GM04503 (cell line): ENCODE measurements at places on chromosomes 5 and 9.

DNA sequence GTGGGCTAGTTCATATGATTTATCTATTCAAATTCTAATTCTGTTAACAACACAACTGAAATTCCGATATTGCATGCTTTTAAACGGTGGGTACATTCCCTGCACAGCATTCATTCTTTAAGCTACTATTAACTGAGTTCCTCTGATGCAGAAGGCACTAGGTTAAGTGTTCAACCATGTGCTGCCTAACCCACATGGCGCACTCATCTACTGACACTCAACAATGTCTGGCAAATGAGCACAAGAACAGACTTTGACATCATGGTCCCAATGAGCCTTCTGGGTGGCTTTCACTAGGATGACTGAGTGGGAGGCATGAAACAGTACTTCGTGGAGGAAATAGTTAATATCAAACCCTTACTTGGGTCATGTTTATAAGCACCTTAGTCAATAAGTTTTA lies 10.2 kb downstream of the NREP start:
- DNase-seq: no peak

DNA sequence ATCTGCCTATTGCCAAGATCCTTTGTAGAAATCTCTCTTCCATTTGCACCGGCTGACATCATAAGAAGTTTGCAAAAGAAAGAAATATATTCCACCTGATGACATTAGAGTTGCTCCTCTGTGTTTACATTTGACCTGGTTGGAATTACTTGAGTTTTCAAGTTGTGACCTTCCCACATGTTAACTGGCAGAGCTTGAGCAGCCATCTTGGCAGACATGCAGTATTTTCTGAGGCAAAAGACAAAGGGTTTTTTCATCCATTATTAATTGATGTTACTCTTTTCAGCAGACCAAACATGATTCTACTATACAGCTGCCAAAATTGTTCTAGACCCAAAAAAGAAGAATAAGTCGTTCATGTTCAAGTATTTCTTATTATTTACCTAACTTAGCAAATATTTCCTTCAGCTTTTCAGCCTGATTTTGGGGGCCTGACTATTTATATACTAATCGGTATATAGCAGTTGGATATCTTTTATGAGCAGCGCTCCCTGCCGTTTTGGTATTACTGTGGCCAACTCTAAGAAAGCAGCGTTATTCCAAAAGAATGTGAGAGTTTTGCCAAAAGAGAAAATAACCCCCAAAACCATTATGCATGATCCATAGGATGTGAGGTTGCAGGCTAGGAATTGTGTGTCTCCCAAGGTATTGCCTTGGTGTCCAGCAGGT lies 212.9 kb downstream of the PBX3 start:
- DNase-seq: no peak

DNA sequence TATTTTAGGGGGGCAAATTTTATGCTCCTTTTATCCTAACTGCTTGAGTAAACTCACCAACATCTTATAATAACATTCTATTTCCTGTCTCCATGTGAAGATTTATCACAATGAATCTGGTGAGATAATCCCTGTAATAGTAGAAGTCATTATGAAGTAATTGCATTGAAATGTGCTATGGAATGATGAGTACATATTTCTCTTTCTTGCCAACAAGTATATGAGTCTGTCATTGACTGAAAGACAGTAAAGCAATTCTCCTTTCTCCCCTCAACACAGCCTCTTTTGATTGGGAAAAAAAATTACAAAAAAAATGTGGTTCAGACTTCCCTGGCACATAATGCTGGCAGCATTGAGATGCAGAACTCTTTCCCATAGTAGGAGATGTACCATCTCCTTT lies 459.2 kb upstream of the RGMB start:
- DNase-seq: peak; percentile 87

DNA sequence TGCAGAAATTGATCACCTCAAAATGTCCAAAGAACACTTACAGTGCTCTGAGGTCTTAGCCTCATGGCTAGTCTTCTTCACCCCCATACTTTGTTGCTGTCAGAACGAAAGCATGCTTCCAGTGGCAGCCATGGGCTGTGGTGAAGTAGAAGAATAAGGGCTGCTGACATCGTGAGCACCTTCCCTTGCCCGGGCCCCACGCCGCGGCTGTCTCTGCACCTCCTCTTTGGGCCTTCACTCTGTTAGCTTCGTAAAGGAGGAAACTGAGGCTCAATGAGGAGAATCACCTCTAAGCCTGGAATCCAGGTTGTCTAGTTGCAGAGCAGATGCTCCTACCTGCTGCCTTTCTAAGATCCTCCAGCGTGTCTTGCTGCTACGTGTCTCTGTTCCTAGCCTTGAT lies 139.5 kb upstream of the SLC28A3 start:
- no peak for DNase-seq

DNA sequence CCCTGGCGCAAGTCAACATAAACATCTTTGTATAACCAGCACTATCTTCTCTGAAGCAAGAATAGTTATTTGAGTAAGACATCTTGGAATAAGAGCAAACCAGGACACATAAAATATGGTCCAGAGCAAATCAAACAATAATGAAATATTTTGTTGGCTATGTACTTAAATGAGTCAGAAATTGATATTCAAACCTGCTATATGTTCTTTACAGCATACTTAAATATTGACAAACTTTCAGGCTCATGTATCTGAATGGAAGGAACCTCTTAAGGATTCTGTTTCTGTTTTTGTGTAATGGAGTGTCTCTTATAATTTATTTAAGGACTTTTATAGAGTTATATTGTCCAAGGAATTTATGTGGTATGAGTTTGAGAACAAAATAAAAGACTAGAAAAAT lies 747.3 kb downstream of the EFNA5 start:
- DNase-seq: no peak

GRCh38 chr9:3398232-3398648 lies 127.6 kb downstream of the RFX3 start:
- no peak for DNase-seq

DNA sequence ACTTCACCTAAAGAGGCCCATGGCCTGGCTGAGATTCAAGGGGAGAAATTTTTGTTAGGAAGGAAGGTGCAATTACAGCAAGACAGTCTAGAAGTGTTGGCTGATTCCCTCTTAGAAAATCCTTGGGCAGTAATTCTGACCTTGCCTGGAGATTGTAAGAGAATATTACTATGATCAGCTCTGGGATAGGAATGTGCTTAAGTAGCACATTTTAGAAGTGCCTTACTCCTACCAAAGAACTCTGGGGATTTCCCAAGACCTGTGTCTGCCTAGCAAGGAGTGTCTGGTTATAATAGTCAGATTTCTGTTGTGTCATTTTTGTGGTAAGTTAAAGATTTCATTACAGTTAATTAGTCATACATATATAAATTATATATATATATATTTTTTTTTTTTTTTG lies 52.3 kb downstream of the NLN start:
- peak; percentile 61 for DNase-seq

DNA sequence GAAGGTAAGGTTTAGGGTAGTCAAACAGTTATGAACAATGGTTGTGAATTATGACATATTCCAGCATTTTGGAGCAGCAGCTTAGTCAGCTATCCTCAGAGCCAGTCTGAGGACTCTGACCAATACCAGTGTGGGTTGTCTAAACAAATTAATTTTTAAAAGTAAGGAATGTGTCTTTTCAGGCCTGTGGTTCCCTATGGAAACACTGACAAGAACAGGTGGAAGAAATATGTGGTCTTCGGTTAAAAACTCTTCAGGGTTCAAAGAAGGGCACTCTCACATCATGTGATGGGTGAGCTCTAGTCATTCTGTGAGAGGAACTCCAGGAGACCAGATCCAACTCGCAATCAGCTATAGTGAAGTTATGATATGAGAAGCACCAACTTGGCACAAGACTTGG lies 33.5 kb upstream of the ALDOB start:
- DNase-seq: no peak

GRCh38 chr9:111799915-111800526 lies 5.3 kb upstream of the SHOC1 start:
- no peak for DNase-seq

GRCh38 chr9:92035146-92035545 lies 80.1 kb downstream of the SPTLC1 start:
- no peak for DNase-seq

- DNase-seq: no peak
These were observed at the start of gene CXXC5 for GRCh38 chr5:139648205-139649081. Gene CXXC5 (plus strand): TSS chr5:139648349. CDS start chr5:139680524, 32,175 bp downstream.

DNA sequence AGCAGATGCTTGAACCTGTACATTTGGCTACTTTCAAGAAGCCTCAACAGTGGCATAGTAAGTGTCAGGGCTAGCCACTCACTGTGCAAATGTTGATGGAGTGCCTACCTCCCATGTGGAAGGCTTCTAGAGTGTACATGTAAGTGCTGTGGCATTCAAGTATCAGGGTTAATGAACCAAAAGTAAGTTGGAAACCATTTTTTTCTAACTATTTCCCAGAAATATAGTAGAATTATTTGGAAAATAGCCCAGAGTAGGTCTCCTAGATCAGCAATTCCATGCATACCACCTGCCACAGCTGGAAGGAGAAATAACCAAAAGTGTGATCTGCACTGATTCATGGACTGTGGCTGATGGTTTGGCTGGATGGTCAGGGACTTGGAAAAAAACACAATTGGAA lies 53.3 kb downstream of the FOXD1 start:
- DNase-seq: no peak

DNA sequence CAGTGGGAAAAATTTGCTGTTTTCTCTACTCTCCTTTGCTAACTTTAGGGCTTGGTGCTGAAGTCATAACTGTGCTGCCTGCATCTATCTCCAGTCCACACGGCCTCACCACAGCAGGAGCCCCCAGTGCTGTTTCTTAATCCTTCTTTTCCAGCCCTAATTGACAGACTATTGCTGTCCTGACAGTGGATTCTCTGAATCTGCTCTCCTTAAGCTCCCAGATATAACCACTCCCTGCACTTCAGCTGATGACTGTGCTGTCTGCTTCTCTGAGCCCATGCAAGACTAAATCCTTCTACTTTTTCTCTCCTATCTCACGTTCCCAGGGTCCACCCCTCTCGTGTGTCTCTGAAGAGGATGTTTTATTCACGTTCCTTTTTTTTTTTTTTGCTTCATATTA lies 19.7 kb upstream of the GRIA1 start:
- no peak for DNase-seq

DNA sequence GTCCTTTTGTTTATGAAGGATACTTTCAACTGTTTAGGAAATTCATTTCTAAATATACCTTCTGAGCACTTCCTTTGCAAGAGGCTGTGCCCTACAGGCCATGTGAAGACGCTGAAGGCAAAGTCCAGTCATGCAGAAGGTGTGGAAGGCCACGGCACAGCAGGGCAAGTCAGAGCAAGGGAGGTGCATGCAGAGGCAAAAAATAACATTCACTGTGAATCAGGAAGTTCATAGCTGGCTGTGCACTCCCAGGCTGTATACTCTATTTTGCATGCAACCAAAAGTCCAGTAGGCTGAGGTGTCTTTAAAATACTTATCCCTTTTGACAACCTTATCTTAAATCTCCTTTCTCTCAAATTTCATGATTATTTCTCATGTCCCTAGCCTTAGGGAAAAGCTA lies 50.3 kb downstream of the GNAQ start:
- no peak for DNase-seq

- no peak for DNase-seq
These were observed 148.5 kb upstream of the PUM3 start for GRCh38 chr9:2992427-2992826.

DNA sequence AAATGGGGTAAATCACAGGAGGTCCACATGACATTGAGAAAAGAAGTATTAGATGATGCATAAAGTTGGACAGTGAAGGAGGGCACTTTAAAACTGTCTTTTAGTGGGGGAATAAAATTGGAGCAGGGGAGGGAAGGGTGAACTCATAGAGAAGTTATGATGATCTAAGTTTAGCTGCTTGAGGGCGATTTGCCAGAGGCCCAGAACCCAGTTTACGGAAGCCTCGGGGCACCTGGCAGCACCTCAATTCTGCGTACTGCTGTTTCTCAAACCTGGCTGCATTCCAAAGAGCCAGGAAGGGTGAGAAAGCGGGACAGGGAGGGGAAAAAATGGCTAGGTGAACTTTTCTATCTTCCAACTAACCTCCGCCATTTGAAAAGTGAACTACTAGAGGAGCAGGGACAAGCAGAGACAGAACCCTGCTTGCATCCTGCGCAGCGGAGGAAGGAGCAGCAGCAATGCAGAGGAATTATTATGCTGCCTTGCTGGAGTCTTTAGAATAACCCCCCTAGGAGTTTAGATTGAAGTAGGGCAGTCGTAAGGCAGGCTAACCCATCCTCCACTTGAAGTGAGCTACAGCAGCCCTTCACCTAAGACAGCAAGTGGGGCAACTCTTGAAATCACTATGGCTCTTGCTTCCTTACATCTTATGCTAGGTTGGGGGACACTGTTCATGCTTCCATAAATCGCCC lies 316.8 kb downstream of the BRINP1 start:
- DNase-seq: no peak

- DNase-seq: no peak
These were observed 69.6 kb downstream of the GABBR2 start for GRCh38 chr9:98639133-98639532.

DNA sequence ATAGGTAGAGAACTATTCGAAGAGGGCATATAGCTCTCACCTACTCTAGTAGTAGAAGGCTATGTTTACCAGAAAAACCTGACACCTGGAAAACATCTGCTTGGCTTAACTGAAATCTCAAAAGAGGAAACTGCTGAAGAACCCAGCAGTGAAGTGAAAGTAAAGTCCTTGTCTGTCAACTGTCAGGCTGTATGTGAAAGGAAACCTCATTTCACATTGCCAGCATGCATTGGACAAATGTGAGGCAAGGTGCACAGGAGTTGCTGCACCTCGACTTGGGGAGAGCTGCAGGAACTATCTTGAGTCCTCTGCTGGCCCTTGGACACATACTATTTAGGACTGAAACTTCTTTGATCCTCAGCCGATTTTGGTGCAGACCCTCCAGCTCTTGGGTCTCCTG lies 53.3 kb downstream of the NREP start:
- no peak for DNase-seq

DNA sequence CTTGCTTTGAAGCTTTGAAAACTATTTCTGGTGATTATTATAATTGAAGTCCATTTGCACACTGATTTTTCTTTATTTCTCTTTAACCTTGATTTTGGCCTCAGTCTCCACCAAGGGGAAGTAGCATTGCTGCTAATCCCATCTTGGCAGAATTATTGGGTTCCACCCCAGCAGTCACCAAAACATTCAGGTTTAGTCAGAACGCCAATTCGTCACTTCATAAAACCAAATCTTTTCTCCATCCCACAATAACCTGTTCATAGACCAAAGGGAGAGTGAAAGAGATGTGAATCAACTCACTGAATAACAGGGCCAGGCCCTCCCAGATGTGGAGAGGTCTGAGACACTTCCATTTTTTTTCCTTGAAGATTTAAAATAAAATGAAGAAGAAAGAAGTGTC lies 95.1 kb upstream of the VCAN start:
- DNase-seq: no peak

DNA sequence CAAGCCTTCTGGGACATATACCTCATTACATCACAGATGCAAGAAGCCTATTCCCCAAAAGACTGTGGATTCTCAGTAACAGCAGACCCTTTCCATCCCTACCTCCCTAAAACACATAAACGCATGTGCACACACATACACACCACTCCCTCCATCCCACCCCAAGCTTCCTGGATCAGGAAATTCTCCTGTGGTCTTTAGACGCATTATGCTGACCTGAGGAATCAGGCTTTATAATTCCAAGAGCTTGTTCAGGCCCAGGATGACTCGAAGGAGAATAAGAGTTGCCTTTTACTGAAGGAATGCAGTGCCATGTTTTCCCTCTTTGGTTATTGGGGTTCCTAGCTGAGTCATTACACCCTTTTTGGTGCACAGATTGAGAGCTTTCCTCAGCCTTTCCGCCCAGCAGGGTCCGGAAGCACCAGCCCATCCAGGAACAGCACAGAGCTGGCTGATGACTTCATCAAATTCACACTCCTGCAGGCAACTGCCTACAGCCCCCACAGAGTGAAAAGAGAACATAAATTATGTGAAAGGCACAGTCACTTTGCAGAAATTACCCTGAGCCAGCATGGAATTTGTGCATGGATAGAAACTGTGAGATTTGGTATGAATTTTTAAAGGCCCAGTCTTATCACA lies 385.0 kb upstream of the TRPC7 start:
- no peak for DNase-seq
